Activated T-helper 17 cell treated with anti-CD3 and anti-CD28 coated beads, Interleukin-2, amount 50 U/mL, for 72 hours (primary cell): ENCODE measurements at places on chromosomes 6 and 20.

DNA sequence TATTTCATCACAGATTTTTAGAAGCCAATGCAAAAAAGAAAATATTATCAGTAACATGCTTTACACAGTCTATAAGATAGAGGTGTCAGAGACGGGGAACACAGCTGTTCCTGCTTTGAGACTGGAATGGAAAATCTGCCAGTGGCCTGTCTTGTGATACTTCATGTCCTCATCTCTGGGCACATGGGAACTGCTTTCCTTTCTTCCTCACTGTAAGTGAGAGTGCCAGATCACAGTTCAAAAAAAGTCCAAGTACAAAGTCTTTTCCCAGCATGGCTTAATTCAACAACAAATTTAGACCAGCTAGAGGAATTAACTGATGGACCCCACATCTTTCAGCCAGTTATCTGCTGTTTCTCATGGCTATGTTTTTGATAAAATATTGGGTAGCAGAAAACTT lies 490.4 kb downstream of the CDKAL1 start:
- no peak overlapping the region for H3K4me3 ChIP-seq
- no peaks in the 10 kb centered on the region for H3K27me3 ChIP-seq
- peaks cover 36% of the 10 kb centered on the region for H3K36me3 ChIP-seq
- no peak for ATAC-seq
- no peaks in the 10 kb centered on the region for H3K4me1 ChIP-seq

DNA sequence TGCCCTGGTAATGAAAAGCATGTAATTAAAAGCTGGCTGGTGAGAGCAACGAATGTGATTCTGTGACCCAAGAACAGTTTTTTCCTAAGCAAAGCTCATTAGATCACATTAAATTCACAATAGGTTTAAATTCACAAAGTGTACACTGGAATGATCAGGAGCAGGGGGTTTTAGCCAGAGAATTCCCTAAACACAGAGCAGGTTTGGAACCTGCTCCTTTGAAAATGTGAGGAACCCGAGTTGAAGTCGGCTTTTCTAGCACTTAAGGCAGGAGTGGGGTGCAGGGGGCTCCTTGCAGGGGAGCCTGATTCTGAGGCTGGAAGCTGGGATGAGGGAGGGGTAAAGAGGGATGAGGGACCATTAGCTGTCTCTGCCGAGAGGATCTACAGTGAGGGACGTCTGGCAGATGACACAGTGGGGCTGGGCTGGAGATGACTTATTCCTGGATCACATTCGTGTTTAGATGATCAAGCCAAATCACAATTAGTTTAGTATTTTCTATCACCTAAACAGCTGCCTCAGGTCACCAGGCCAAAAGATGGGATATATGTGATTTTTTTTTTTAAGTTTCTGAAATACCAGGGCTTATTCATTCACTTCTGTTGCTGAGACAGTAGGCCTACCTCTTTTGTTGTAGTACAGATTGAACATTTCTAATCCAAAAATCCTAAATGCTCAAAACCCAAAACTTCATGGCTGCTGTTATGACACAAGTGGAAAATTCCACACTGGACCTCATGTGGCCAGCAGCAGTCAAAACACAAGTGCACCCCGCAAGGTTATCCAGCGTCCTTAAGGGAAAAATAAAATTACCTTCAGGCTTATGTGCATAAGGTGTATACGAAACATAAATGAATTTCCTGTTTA lies 93.1 kb upstream of the HIVEP1 start:
- no peak overlapping the region for H3K27ac ChIP-seq
- H3K27me3 ChIP-seq: no peaks in the 10 kb centered on the region
- no peaks in the 10 kb centered on the region for H3K4me1 ChIP-seq
- ATAC-seq: no peak

DNA sequence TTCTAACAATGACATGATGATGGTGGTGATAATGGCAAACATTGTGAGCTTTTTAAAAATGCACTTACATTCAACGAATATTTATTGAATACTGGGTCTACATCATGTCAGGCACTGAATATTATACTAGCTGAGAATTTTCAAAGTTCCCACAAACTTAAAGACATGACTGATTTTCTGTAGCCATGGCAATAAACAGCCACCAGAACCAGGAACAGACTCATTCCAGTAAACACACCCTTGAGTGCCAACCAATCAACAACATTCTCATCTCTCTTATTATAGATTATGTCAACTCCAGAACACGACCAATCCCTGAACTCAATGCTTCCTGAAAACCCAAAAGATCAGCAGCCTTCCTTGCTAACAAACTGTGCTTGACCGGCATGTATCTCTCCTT lies 212.4 kb upstream of the RUNX2 start:
- H3K36me3 ChIP-seq: no peaks in the 10 kb centered on the region
- H3K4me3 ChIP-seq: peak overlapping the region; percentile 27
- H3K27me3 ChIP-seq: no peaks in the 10 kb centered on the region
- peak overlapping the region; percentile 53 for H3K27ac ChIP-seq
- peaks cover 15% of the 10 kb centered on the region for H3K4me1 ChIP-seq
- peak; percentile 58 for ATAC-seq

DNA sequence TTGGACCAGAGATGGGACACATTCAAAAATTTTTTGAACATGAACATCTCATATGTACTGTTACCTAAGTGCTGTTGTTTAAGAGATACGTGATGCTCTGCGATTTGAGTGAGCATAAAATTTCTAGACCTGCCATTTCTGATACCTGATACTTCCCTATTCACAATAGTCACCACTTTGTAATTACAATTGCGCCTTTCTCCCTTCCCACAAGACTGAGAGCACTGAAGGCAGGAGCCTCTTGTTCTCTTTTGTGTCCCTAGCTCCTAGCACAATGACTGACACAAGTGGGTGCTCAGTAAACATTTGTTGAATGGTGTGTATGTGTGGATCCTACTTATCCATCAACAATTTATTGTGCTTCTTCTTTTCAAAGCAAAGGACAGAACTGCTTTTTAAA lies 92.8 kb upstream of the TMEM30A start:
- H3K27me3 ChIP-seq: peaks cover 17% of the 10 kb centered on the region
- ATAC-seq: no peak

GRCh38 chr6:10101551-10102252 lies 313.2 kb downstream of the TFAP2A start:
- H3K27me3 ChIP-seq: no peaks in the 10 kb centered on the region
- no peak overlapping the region for H3K4me3 ChIP-seq
- ATAC-seq: no peak
- H3K4me1 ChIP-seq: no peaks in the 10 kb centered on the region

GRCh38 chr20:11675920-11676629 lies 241.6 kb upstream of the BTBD3 start:
- no peaks in the 10 kb centered on the region for H3K27me3 ChIP-seq
- H3K27ac ChIP-seq: no peak overlapping the region
- no peak for ATAC-seq
- H3K4me3 ChIP-seq: no peak overlapping the region

DNA sequence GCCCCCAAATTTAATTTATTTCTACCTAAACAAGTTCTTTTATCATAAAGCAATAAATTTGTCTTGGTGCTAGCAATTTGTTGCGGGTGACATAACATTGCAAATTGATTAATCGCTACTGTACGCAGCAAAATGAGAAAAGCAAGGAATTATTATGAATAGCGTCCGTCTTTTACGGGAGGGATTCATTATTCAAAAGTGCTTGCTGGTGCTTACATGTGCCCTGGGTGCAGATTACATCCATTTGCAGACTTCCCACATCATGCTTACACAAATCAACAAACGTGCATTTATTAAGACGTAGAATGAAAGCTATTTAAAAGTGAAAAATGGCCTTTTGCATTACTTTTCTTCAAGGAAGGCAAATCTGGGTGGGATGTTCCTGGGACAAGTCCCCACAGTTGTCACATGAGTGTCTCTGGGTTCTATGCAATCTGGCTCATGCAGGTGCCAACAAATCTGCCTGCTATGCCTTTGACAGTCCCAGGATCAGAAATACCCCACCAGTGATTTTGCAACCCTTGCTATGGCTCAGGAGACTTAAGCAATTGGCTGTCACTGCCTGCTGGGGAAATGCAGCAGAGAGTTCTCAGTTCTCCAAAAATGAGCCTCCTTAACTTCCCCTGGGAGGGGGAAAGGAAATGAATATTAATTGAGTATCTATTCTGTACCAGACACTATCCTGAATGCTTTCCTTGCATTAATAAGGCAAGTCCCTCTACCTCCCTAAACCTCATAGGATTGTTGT lies 30.1 kb upstream of the MAFB start:
- no peaks in the 10 kb centered on the region for H3K36me3 ChIP-seq
- H3K27ac ChIP-seq: no peak overlapping the region
- H3K4me1 ChIP-seq: no peaks in the 10 kb centered on the region
- no peak for ATAC-seq
- H3K27me3 ChIP-seq: peaks cover 12% of the 10 kb centered on the region
- H3K4me3 ChIP-seq: no peak overlapping the region

GRCh38 chr6:34295721-34296120 lies 46.9 kb upstream of the SMIM29 start:
- peak; percentile 26 for ATAC-seq
- peaks cover 42% of the 10 kb centered on the region for H3K36me3 ChIP-seq
- no peaks in the 10 kb centered on the region for H3K27me3 ChIP-seq
- H3K4me1 ChIP-seq: peaks cover 7% of the 10 kb centered on the region
- H3K27ac ChIP-seq: no peak overlapping the region

DNA sequence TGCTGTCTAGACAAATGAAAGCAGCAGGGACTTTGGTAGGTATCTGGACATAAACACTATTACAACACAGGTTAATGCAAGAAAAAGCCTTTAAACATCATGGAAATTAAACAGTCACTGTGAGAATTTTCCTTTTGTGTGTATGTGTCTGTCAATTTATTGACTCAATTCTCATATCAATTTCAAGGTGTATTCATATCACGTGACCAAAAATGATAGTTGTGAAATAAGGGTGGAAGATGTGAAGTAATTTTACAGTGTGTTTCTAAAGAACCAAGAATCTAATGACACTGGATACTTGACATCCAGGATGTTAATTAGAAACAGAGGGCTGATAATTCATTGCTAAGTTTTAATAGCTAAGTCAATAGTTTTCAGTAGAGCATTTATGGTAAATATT lies 244.0 kb downstream of the TMEM242 start:
- no peaks in the 10 kb centered on the region for H3K27me3 ChIP-seq
- H3K36me3 ChIP-seq: peaks cover 9% of the 10 kb centered on the region
- ATAC-seq: no peak

DNA sequence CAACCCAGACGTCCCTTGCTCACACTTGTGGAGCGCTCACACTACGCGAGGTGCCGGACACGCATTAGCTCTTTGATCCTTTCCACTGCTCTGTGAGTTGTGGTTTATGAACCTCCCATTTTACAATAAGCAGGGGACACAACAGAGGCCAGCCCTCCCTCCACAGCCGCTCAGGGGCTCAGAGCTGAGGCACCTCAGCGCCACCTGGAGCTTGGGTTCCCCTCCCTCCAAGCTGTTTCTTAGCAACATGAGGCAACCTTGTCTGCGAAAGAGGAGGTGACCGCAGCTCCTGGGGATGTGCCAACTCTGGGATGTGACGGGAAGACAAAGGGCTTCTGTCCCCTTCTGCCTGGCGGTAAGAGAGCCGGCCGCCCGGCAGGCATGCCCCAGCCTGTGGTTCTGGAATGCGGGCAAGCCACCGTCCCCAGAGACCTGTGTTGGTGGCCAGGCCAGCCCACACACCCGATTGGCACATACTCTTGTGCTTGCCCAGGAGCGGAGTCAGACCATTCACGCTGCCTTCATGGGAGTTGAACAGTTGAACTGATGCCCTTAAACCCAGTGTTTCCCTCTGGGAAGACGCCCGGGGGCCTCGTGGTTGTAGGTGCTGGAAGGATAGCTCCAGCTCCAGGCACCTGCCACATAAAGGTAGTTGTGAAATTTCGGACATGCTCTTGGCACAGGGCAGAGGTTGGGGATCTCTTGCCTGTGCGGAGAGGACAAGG lies 44.5 kb downstream of the RBM38 start:
- no peaks in the 10 kb centered on the region for H3K27me3 ChIP-seq
- peak overlapping the region; percentile 74 for H3K4me3 ChIP-seq
- H3K4me1 ChIP-seq: peaks cover 30% of the 10 kb centered on the region
- no peak overlapping the region for H3K27ac ChIP-seq
- H3K36me3 ChIP-seq: no peaks in the 10 kb centered on the region

DNA sequence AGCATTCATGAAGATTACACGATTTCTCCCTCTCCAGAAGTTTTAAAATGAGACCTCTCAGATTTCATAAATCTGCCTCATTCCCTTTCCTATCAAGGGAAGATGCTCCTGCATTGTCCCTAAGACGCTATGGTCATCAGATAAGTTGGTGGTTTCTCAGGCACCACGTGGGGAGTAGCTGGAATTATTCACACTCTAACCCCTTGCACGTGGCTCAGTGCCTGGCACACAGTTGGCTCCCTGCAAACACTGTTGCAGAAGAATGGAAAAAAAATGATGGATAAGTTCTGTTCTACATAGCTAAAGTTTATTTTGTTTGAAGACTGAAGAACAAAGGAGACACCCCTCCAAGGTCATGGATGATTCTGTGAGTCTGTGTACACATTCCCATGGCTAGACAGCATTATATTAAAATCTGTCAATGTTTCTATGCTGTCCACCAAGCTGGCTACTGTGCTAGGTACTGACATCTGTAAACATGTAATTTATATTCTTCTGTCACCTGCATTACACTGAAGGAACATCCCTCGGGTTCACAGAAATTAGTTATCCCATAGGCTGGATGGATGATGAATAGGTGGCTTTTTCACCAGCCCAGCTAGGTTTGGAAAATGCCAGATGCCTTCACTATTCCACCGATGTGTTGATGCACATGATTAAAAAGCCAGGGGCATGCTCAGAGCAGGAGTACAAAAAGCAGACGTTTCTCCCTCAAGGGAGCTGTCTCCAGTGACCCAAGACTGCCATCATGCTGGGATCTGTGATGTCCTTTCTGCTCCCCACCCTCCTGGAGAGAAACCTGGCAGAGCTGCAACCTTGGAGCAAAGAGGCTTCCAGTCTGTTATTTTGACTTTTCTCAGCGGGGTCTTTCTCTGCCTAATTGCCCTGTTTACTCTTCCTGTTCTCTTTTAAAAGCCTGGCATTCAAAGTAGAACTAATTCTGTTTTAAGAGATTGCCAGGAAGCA lies 610.5 kb downstream of the UTRN start:
- no peak for ATAC-seq
- H3K27me3 ChIP-seq: no peaks in the 10 kb centered on the region
- no peaks in the 10 kb centered on the region for H3K36me3 ChIP-seq
- H3K27ac ChIP-seq: no peak overlapping the region
- H3K4me1 ChIP-seq: no peaks in the 10 kb centered on the region

- no peak overlapping the region for H3K27ac ChIP-seq
- no peak overlapping the region for H3K4me3 ChIP-seq
- no peak for ATAC-seq
- no peaks in the 10 kb centered on the region for H3K36me3 ChIP-seq
- H3K27me3 ChIP-seq: peaks cover 30% of the 10 kb centered on the region
- no peaks in the 10 kb centered on the region for H3K4me1 ChIP-seq
Measured at GRCh38 chr20:24147479-24147878, 158.9 kb upstream of the GGTLC1 start.
